ENCODE measurements at places on chromosomes 3 and 15.

GRCh38 chr15:70032509-70032908, 65.2 kb downstream of the TLE3 start:
- no peak for DNase-seq

GRCh38 chr15:93210995-93211394, 122.0 kb upstream of the RGMA start:
- no peak for DNase-seq

GRCh38 chr3:51722362-51722761, 15.5 kb downstream of the GRM2 start:
- no peak for DNase-seq

DNA sequence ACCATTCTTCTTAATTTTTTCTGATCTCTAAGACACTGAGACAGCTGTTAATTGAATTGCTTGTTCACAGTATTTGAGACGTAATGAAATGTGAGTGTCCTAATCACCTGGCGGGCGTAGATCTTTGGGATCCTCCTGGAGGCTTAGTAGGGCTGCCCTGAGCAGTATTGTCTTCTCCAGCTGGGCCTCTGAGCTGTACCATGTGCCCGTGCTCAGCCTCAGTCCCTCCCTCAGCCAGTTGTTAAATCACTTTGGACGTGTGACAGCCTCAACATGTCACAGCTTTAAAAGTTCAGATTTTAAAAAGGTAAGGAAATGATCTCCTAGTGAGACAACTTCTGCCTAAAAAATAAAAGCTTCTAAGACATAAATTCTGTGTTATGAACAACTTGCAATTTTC, 35.5 kb downstream of the IGF1R start:
- DNase-seq, result no peak

DNA sequence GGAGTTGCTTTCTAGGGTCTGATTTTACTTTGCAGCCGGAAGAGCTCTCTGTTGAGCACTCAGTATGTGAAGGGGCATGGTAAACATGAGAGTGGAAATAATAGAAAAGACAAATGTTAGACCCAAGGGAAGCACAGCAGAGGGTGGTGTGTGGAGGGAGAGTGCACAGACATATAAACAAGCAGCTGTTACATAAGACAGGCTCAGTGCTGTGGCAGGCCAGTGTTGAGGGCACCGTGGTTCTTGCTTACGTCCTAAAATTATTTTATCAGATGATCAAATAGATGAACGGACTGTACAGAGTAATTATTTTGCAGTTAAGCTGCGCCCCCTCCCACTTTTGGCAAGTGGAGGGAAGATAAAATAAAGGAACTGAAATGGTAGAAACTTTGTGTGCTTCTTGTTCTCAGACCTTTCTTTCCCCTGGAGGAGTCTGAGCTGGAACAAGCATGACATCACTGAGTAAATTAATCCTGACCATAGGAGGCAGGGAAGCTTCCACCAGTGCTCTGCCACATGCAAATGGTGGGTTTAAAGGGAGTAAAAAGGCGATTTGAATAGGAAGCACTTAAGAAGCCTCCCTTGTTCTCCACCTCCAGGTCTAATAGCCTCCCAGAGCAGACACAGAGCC, 205.6 kb downstream of the IL20RB start:
- no peak for DNase-seq

GRCh38 chr3:180743813-180744590, 64.7 kb upstream of the CCDC39 start:
- no peak for DNase-seq

- DNase-seq, result peak; percentile 48
Measured at GRCh38 chr3:99875929-99876841, 58.5 kb downstream of the CMSS1 start.

- no peak for DNase-seq
Measured at GRCh38 chr15:61946778-61947177, 113.5 kb downstream of the VPS13C start.

DNA sequence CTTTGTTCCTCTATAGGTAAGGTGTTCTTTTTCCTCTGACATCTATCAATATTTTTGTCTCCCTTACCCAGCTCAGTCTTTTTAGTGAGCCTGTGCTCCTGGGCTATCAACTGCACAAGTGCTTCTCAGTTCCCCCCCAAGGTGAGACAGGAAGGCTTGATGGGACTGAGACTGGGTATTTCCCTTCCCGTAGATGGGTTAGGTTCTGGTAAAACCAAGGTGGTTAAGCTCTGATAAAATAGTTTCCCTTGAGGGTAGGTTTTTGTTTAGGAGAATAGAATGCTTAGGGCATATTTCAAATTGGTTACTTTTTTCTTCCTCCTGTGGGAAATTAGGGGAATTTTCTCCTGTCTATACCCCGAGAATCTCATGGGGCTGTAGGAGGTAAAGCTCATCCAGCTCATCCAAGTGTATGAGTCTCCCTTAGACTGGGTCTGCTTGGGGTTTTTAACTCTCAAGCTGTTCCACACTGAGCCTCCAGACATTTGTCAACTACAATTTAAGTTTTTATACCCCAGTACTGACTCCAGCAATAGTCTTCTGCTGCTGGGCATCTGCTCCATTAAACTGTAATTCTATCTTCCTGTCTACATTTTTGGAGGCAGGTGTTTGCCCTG, 44.9 kb downstream of the OXSR1 start:
- no peak for DNase-seq

DNA sequence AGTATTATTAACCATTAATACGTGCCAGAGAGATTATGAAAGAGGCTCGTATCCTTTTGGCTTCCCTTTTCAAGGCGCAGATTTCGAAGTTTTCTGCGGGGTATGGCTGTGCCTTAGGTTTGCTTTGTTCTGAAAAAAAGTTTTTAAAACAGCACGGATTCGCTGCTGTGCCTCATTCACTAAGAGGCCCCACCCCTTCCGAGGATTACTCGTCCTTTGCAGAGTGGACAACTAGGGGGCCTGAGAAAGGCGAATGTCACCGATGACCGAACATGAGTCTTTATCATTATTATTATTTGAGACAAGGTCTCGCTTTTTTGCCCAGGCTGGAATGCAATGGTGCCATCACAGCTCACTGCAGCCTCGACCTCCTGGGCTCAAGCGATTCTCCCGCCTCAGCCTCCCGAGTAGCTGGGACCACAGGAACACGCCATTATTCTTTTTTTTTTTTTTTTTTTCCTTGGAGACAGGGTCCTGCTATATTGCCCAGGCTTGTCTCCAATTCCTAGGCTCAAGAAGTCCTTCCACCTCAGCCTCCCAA, 684 bp upstream of the RPS27L start:
- DNase-seq, result peak; percentile 2

- peak; percentile 56 for DNase-seq
Measured at GRCh38 chr3:46812237-46812791, 50.9 kb downstream of the MYL3 start.

- DNase-seq, result no peak
Measured at GRCh38 chr3:159340877-159341500, 539.1 kb downstream of the MFSD1 start.

- DNase-seq, result no peak
Measured at GRCh38 chr3:45781271-45781670, 15.1 kb downstream of the SLC6A20 start.

DNA sequence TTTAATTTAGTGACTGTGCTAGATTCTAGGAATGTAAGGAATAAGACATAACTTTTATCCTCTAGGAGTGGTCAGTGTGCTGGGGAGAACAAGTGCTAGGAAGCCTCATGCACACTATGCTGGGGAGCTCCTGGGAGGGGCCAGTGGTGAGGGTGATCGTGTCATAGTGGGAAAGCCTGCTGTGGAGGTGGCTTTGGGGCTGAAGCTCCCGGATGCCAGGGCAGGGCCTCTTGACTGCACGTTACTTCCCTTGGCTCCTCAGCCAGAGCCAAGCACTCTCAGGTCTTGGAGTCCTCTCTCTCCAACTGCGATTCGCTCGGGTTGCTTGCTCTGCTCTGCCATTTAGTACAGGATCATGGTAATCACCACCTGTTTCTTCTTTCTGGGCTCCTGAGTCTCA, 33.6 kb downstream of the SQOR start:
- DNase-seq, result no peak

GRCh38 chr3:54994111-54994513, 66.3 kb upstream of the LRTM1 start:
- DNase-seq, result no peak

GRCh38 chr3:116135457-116136085, 309.7 kb downstream of the LSAMP start:
- no peak for DNase-seq

- no peak for DNase-seq
Measured at GRCh38 chr3:102020735-102021134, 171.4 kb downstream of the NFKBIZ start.

DNA sequence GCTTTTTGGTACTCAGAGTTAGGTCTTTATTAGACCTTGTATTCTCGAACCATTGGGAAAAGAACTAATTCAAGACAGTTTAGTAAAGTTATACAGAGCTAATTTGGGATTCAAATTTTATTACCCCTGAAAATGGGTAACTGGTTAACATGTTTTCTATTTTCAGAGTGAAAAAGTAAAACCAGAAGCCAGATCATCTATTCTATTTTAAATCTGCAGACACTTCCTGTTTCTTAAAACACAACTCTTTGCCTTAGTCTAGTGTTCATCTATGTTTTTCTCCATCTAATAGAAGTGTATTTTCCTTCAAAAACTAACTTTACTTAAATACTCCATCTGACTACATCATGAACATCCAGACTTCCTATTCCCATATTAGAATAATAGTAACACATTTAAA, 113.4 kb downstream of the CCNL1 start:
- no peak for DNase-seq

DNA sequence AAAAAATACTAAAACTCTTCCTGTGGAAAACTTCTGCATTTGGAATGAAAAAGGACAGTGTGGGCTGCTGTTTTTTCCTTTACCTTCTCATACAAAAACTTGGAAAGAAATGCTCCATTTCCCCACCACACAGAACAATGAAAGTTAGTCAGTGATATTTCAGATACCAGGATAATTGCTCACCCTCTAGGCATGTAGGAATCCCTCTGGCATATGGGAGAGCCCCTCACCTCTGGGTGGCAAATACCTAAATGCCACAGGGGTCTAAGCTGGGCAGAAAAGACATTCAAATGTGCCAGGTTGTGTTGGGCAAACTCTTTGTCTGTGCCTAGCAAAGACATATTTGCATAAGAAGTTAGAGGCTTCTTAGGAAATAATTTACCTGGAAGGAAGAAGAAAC, 560.3 kb upstream of the NR2F2 start:
- no peak for DNase-seq

DNA sequence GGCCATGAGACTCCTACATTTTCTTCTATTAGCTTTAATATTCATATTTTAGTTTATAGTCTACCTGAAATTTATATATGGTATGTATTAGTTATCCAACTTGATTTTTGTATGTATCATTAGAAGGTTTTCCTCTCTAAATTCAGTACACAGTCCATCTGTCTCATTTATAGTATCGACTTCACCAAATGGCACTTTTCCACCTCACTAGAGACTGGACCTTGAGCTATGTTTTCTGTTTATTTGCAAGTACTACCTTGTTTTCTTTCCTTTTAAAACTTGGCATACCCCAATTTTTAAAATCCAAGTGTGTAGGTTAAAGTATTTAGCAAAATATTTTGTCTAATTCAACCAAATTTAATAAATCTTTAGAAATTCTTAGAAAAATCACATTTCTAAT, 1137.5 kb downstream of the NSUN3 start:
- DNase-seq, result no peak

DNA sequence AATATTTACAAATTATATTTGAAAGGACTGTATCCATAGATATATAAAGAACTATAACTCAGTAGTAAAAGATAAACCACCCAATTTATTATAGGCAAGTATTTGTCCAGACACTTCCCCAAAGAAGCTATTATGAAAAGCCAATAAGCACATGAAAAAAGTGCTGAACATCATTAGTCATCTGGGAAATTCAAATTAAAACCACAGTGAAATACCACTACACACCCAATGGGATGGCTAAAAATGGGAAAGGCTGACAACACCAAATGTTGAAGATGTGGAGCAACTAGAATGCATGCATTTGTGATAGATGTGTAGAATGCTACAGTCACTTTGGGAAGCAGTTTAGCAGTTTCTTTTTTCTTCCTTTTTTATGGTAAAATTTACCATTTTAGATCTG, 147.0 kb downstream of the PDE8A start:
- no peak for DNase-seq

DNA sequence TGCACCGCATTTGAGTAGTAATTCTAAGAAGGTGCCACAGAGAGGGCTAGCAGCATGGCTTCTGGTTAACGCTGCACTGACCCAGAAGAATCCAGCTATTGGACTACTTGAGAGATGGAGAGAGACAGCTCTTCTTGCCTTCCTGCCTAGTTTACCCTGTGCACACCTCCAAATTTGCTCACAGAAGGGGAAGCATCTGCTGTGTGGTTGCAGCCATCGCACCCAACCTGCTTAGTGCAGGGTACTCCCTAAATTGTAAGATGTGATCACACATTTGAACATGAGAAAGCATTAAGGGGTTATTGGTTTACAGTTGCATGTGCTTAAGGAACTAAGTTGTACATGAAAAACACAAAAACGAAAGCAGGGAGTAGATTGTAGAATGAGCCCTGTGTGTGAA, 122.1 kb downstream of the FOXB1 start:
- DNase-seq, result no peak

- no peak for DNase-seq
Measured at GRCh38 chr3:72335458-72336095, 512.7 kb downstream of the SHQ1 start.

- DNase-seq, result no peak
Measured at GRCh38 chr3:130389743-130390478, 44.4 kb downstream of the COL6A5 start.

- no peak for DNase-seq
Measured at GRCh38 chr15:70376031-70376928, 278.6 kb upstream of the TLE3 start.

DNA sequence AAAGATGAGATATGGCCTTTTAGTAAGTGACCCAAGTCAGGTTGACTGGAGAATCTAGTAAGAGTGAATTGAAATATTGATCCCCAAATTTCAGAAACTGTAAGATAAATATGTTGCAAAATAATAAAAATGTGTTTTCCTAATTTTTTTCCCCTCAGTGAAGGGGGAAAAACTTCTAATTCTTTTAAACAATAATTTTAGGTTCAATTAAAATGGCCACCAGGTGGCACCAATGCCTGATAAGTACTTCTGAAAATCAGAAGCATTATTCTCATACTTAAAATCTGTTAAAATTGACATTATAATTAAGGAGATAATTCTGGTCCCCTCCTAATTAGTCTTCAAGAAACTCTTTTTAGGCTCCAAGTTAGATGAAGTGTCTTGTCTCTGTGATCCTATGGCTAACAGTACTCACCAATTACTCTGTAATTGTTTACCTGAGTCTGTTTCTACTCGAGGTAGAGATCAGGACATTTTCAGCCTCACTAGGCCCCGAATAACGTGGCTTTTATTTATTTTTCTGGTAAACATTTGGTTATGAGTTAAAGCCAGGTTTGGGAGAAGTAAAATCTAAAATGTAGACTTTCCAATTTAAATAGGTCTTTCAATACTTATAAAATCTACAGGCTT, 52.6 kb downstream of the NMD3 start:
- peak; percentile 19 for DNase-seq
